ENCODE measurements at places on chromosomes 4 and X.

DNA sequence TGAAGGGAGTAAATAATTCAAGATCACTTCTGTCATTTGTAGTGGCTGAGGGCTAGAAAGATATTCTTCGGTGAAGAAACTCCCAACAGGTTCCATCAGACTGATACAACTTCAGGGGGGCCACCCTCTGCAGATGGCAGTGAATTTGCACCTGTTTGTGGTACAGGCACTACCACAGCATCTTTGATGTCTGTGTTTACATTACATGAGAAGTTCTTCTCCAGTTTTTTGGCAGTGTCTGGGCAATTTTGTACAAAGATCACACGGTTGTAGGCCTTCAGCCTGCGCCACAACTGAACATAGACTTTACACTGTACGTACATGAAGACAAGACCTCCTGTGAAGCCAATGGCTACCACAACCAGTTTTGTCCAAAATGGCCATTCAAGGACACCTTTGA lies 34.2 kb downstream of the TMA16 start:
- DNase-seq: no peak

DNA sequence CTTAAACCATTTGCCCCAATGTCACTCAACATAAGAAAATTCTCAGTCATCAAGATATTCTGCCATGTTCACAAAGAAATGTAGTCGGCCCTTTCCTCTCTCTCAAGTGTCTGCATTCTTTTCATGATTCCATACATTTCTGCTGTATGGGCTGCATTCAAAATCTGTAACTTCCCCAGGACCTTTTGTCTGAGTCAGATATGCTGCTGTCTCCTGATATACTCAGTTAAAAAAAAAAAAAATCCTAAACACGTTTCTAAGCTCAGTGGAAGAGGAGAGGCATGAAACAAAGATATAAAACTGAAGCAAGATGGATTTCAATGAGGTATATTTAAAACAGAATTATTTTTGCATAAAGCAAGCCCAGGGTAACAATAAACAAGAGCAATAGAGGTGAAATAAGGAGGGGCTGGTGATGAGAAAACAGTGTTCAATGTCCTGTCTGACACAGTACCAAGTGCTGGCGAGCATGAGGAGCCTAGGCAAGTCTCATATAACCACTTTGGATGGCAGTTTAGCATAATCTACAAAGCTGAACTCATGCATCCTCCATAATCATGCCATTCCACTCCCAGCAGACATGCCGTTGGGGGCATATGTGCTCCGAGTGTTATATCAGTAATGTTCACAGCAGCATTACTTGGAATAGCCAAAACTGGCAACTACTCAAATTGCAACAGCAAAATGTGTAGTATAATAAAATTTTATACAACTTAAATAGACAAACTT lies 76.7 kb downstream of the MANBA start:
- DNase-seq: no peak

GRCh38 chrX:140710710-140711109 lies 1.2 kb downstream of the LINC00632 start:
- DNase-seq: no peak

GRCh38 chrX:30488092-30488491 lies 89.5 kb downstream of the TASL start:
- no peak for DNase-seq

GRCh38 chr4:13558881-13559280 lies 14.6 kb upstream of the NKX3-2 start:
- DNase-seq: no peak

DNA sequence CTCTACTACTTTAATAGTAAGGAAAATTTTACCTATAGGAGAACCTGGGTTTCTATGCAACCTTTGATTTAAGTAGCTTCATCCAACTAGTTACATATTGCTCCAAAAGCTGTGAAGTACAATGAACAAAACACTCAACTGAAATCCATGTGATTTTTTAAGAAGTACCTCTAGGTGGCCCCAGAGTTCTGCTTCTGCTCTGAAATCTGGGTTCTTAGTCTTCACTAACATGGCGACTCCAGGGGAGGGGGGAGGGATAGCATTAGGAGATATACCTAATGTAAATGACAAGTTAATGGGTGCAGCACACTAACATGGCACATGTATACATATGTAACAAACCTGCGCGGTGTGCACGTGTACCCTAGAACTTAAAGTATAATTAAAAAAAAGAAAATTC lies 73.4 kb upstream of the MAGEB2 start:
- no peak for DNase-seq

DNA sequence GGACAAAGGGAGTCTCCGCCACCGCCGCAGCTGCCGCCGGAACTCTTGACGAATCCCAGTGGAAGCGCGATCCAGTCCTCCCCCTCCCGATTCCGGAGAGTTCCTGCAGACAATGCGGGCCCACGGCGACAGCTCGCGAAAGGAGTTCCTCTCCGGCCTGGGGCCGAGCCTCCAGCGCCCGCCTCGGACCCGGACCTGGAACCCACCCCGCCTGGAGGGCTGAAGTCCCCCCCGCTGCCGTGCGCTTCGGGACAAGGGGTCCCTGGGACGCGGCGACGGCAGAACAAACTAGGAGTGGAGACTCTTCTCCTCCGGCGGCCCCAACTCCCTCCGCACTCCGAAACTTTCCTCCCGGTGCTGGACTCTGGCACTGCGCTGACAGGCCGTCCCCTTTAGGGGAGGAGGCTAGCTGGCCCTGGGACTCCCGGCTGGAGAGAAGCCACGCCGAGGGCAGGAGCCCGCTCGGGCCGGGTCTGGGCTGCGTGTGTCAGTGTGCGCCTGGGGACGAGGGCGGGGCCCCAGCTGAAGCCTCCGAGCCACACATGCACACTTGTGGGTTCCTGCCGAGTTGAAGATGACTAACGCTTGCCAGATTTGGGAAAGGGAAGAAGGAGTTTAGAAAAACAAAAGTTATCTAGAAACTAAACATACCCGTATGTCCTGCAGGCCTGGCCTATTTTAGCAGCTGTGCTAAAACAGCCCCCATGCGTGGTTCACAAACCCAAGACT lies at the start of gene ANTXR2:
ANTXR2 (minus strand) TSS at position 486 of the 729 bp plus-strand sequence. CDS start 669 bp downstream, outside the sequence.
- peak; percentile 50 for DNase-seq

DNA sequence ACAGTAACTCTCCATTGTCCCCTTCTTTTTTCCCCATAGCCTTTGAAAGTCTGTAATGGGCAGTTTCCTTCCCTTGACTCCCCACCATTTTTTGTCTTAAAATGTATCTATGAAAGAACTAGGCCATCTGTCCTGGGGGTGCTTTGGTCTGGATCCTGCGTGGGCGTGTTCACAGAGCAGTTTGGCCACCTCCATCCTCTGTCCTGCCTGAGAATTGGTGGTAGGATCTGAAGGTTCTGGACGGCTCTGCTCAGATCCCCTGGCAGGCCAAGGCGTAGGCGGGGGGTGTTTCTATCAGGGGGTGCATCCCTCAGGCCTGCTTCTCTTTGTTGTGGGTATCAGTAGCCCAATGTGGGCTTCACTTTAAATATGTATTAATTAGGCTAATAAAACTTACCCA lies 107.1 kb downstream of the FAM193A start:
- DNase-seq: no peak

GRCh38 chr4:117225471-117225870 lies 140.1 kb upstream of the TRAM1L1 start:
- no peak for DNase-seq

GRCh38 chr4:948101-948935 lies 16.1 kb downstream of the TMEM175 start:
- no peak for DNase-seq

- DNase-seq: no peak
These were observed 181.3 kb downstream of the VEGFC start for GRCh38 chr4:176611381-176611780.

GRCh38 chr4:183314336-183314735 lies 5.7 kb downstream of the CLDN22 start:
- no peak for DNase-seq

GRCh38 chrX:34810916-34811315 lies 131.7 kb upstream of the FAM47B start:
- DNase-seq: no peak

DNA sequence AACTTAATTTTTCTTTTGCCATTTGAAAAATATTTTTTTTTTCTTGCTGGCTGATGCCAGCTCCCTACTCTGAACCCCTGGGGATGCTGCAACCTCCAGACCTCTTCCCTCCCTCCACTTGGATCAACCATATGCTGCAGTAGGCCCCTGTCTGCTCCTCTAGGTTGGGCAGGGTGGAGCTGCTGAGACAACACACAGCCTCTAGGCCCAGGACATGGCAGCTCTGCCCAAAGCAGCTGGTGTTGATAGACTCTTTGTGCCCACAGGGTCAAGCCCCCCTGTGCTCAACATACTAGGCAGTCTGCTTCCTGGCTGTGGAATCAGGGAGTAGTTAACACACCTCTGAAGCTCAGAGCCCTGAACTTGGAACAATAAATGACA lies 19.9 kb upstream of the CLNK start:
- no peak for DNase-seq

GRCh38 chr4:127686658-127687057 lies 43.5 kb upstream of the SLC25A31 start:
- no peak for DNase-seq

DNA sequence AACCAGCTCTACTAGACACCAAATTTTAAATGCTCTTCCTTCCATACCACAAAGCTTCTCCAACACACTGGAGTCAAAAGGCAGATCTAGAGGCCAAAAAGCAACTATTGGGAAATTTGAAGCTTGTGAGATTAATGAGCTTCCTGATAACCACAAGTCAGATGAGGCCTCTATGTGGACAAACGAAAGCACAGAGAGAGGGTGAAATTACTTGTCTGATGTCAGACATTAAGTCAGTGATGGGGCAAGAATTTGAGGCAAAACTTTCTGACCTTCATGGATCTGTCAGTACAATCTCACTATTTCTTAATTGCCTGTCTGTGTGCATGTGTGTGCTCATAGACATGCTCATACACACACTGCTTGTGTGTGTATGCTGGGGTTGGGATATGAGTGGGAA lies 103.6 kb downstream of the GUCY2F start:
- DNase-seq: no peak

- DNase-seq: no peak
These were observed 188.9 kb downstream of the CAMK2D start for GRCh38 chr4:113572620-113573019.

DNA sequence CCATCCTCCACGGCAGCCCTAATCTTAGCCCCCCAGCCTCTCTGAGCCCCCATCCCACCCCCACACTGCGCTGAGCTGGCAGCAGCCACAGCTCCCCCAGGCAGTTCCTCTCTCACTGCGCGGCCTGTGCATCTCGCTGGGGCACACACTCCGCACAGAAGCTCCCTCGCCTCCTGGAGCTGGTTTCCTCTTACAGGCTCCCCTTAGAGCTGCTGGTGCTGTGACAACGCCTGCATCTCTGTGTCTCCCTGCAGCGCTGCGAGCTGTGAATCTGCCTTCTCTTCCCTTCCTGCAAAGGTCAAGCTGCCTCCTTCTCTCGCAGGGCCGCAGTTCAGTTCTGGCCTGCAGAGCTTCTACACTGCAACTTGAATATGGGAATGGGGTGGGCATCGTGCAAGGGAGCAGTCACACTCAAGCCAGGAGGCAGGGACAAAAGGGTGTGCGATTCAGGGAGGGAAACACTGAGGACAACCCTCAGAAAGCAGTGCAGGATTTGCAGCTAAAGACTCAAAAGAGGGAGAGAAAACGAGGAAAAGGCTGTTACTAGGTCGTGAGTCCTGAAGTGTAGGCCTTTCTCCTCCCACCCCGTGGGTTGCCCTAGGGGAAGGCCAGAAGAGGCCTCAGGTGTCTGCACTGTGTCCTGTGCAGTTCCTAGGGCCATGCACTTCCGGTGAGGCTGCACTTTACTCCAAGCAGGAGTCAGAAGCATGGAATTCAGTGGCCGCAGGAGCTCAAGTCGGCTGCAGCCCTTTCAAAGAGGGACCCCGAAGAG lies 87.0 kb downstream of the BCOR start:
- no peak for DNase-seq

DNA sequence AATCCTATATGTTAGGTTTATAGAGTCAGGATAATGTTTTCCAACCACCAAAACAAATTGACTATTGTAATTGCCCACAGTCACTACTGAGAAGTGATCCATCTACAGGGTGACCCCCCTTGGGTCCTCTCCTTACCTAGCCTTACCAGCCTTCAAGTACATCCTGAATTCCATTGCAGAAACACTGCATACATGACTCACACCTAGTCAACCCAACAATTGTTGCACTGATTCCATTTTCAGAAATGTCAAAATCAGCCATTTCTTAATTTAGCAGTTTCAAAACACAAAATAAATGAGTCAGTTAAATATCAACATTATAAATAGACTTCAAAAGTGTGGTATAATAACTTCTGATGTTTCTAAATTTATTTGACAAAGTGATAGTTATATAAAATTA lies 106.3 kb upstream of the TNIP3 start:
- DNase-seq: no peak

- DNase-seq: no peak
These were observed 4.6 kb downstream of the HCFC1 start for GRCh38 chrX:153966841-153967535.

GRCh38 chr4:138494931-138495330 lies 252.8 kb upstream of the SLC7A11 start:
- DNase-seq: no peak

DNA sequence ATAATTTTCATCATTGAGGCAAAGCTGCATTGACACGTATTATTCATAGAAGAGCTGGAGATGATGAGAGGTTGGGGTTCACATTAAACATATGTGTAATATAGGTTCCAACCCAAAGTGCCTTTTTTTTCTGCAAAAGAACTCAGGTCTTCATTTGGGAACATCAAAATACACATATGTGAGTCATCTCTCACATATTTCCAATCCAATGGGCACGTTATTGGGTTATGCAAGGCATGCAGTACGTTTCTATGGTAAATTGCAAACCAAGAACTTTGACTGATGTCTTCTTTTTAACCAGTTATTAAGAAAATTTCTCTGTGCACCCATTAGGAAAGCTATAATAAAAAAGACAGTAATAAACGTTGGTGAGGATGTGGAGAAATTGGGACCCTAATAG lies 150.3 kb upstream of the FAM9B start:
- no peak for DNase-seq

DNA sequence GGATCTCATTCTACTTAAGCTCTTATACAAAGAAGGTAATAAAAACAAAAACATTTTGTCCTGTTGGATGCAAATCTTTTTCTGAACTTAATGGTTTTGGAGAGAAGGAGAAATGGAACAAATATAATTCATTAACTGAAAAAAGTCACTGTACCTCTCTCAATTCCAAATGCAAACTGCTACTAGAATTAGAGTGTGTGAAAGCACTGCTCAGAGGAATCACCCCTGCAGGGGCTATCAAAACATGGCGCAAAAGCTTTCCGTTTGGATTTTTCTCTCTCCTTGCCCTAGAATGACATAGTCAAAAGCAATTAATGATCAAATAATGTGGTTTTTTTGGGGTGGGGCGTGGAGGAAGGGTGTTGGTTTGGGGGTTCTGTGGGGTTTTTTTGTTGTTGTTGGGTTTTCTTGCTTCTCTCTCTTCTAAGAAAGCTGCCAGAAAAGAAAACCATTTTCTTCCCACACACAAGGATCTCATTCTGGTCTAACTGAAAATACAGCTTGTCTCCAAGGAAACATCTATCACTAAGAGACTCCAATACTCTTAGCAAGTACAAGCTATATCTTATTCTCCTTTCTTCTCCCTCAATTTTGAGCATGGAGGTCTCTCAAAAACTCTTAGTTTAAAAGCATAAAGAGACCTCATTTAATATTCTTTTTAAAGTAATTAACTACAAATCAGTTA lies 41.6 kb downstream of the USP46 start:
- no peak for DNase-seq
